ENCODE measurements at places on chromosomes 11 and 22.

DNA sequence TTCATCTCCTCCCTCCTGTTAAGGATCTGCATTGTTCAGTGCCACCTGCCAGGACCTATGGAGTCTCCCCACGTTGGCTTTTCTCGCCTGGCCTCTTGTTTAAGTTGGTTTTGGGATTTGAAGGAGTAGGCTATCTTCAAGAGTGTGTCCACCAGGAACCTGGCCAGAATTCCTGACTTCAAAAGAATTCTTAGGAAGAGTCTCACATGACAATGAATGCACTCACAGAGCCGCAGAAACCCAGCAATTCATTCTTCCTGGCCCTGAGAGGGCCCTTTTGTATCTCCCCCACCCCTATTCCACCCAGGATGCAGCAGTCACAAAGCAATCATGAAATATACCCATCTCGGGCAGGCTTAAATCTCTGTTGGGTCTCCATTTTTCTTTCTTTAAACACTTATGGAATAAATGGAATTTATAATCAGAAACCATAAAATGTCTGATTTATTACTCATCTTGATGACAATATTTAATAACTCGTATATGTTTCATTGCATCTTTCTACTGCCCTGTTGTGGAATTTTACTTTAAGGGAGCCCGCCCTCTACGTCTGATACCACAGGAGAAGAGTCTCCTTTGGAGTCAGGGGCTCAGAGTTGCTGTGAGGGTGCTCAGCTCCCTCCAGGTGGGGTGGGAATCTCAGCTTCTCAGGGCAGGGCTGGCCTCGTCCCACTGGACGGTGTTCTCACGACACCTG is 507.0 kb downstream of the NTM start:
- no peak for DNase-seq

DNA sequence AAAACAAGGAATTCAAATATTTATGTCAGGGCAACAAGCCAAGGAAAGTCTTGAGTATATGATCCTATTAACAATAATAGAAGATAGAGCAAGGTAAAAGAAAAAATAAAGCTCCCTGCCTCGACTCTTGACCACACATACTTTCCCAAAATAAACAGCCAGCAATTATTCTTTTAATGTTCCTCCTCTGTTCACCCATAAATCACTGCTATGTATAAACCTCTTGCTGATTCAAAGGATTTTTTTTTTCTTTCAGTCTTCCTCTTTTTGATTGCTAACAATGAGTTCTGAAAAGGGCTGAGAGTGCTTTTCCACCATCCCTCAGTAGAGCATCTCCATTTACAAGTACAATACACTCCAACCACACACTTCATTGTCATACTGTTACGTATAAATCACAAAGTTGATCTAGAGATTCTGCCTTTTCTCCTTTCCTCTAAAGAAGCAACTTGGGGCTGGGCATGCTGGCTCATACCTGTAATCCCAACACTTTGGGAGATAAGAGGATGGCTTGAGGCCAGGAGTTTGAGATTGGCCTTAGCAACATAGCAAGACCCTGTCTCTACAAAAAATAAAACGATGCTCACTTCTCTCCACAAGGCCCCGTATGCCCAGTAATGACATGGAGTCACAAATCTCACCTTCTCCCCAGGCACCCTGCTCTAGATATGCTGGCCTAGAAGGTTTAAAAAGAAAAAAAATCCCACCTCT is 24.0 kb downstream of the RAB30 start:
- no peak for DNase-seq

- DNase-seq, result no peak
Measured at GRCh38 chr22:45067731-45068130, 57.9 kb upstream of the PHF21B start.

GRCh38 chr11:114260077-114260476 is 36.1 kb upstream of the NNMT start:
- no peak for DNase-seq

- no peak for DNase-seq
Measured at GRCh38 chr11:109298865-109299264, 123.1 kb upstream of the C11orf87 start.

DNA sequence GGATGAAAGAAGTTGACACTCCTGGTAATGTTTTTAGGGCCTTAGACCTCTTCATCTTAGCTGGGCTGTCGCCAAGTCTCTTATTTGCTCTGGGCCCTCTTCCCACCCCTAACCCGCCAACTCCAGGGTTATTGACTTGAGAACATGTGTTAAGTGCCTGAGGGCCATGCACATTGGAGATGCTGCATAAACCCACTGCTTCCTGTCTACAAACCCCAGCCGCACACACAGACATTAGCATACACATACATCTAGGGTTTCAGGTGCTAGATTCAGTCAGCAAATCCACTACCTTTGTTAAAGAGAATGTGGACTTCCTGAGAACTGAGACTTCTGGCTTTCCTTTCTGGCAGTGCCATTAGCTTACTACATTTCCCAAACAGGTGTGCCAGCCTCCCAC is 817 bp downstream of the PANX3 start:
- DNase-seq, result no peak

GRCh38 chr11:2202071-2202899 is 30.7 kb upstream of the TH start:
- no peak for DNase-seq

DNA sequence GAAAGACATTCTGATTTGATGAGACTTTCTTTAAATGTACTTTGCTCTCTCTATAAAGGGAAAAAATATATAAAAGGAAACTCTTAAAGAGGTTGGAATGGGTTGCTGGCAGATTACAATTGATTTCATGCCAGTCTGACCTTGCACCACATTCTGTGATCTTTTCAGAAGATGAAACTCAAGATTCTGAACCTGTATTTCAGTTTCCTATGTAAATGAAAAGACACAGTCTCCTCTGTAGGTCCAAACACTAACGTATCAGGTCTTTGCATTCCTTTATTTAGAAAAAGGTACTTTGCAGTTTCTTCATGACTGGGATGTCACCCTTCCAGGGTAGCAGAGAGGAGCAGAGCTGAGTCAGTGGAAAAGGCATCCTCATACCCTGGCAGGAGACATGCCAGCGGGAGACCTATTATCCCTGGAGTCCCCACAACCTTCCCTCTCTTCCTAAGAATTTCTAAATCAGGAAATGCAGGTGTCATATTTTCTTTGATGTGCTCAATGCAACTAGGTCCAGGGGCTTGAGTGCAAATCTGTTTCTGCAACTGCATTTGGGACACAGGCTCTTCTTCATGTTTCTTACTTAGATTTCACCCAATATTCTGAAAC is 282.6 kb downstream of the CADM1 start:
- no peak for DNase-seq

DNA sequence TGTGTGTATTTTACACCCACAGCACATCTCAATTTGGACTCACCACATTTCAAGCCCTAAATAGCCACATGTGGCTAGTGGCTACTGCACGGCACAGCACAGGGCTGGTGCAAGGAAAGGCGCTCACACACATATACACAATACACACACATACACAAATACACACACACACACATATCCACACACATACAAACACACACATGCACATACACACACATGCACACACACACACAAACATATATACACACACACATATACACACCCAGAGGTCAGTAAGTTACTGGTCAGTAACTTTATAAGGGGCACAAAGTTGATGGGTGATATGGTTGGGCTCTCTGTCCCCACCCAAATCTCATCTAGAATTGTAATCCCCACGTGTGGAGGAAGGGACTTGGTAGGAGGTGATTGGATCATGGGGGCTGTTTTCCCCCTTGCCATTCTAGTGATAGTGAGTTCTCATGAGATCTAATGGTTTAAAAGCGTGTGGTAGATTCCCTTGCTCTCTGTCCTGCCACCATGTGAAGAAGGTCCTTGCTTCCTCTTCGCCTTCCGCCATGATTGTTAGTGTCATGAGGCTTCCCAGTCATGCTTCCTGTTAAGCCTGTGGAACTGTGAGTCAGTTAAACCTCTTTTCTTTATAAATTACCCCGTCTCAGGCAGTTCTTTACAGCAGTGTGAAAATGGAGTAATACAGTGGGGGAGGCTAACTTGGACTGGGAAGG is 37.6 kb upstream of the DKK3 start:
- DNase-seq, result no peak

GRCh38 chr22:21677606-21678443 is 12.0 kb downstream of the PPIL2 start:
- no peak for DNase-seq

DNA sequence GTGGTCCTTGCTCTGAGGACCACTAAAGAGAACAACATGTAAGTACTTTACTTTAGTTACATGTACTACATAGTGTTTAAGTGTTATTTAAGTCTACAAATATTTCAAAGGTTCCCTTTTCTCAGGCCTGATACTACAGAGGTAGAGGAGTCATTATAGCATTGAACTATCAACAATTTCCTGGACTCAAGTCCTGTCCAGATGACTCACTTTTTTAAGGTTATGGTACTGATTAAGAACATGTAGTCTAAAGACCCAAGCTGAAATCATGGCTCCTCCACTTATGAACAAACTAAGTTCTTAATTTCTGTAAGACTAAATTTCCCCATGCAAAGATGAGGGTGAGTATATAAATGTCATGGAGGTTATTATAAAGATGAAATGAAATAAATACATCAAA is 74.7 kb downstream of the NARS2 start:
- DNase-seq, result no peak

DNA sequence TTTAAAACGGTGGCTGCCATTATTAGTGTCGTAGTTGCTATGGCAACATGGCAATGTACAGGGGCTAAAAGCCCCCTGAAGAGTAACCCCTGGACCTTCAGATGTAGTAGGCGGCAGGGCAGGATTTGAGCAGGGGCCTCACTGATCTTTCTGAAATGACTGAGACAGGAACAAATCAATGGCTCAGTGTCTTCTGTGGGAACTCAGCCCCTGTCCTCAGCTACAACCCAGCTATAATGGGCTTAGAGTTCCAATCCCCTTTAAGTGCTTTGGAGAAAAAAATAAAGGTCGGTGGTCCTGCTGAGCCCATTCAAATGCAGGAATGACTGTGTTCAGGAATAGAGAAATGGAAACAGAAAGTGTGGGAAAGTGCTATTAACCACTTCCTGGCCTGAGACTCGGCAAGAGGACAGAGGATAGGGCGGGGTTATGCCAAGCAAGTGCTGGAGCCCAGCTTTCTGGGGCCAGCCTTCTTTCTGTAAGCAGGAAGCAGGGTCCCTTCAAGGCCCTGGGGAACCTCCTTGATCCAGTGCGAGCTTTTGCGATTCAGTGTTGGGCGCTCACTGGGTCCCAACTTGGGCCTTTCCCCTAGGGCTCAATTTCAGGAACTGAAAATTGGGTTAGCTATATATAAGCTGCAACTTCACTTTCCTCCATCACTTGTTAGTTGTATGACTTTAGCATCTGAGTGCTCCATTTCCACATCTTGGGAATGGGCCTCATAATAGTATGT is 6.1 kb upstream of the CD82 start:
- no peak for DNase-seq

DNA sequence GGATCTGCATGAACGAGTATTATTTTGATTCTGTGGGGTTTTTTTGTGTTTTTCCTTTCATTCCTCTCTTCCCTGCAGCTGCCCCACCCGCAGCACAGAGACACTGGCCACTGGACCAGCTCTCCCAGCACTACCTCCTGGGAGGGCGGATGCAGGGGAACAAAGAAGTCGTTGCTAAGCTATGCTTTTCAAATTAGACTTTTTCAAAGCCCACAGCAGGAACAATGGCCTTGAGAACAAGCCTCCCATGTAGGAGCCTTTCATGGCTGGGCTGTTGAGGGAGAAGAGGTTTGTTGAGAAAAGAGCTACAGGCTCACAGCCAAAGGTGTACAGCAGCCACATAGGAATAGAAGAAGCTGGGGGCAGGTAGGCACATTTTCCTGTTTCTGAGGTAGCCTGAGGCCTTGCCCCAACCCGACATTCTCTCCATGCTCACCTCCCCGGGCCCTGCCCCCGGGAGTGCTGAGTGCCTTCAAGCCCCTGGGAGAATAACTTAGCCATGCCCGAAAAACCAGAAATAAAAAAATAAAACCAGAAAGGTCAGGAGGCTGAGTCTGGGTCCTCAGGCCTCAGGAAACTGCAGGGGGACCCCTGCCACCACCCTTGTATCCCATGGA is 20.5 kb upstream of the SYT12 start:
- no peak for DNase-seq

DNA sequence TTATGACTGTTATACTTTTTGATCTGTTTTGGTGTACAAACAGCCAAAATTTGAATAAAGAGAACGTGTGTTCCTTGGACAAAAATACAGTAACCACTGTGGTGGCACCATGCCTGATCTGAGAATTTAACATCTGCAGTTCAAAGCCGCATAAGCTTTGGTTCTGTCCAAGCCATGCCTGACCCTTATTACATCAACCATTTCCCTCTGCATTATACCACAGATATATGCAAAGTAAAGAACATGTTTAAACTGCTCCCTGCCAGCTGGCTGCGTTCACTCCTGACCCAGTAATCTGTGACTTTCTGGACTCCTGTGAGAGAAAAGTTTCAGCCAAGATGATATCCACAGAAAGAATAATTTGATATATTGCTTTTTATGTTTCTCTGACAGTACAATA is 890.5 kb upstream of the ANO3 start:
- DNase-seq, result no peak

DNA sequence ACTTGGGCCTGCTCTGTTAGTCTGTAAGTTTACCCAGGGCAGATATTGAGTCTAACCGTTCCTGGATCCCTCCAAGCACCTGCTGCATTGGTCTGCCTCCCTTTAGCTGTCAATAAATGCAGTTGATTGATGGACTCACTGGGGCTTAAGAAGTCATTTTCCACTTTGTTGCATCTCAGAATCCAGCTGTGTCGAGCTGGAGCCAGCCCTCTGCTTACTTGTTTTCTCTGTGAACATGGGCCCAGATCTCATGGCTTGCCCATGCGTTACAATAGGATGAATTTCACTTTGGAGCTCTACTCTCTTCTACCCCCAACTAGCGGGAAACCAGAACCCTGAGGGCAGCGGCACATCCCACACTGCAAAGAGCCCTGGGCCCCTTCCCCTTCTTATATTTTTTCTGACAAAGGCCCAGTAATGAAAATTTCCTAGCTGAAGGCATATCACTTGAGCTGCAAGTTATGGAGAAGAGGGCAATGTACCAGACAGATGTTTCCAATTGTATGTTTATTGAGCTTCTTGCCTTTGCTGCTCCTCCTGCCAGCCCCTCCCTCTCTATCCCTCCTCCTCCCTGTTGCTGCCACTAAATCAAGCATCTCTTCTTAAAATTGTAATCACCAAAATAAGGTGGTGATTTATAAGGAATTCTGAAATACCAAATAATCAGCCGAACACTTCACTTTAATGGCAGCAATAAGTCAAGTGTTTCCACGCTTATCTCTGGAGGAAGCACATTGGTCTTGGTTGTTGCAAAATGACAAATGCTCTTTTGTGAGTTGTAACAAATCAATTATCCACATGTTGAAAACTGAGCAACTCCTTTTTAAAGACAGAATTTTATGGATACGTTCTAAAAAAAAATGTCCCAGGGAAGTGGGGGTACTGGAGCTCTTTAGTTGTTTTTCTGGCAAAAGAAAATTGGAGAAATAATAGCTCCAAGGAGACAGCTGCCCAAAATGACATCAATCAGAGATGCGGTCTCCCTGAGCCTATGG is 212.3 kb upstream of the ZBED5 start:
- no peak for DNase-seq

- no peak for DNase-seq
Measured at GRCh38 chr11:120632579-120632978, 121.0 kb downstream of the GRIK4 start.

- no peak for DNase-seq
Measured at GRCh38 chr22:34395370-34395769, 475.1 kb upstream of the LARGE1 start.

GRCh38 chr22:25380122-25380747 is 160.8 kb downstream of the CRYBB2 start:
- no peak for DNase-seq

GRCh38 chr22:42156598-42156997 is 26.0 kb upstream of the CYP2D6 start:
- no peak for DNase-seq

GRCh38 chr11:5232821-5233220 is 1.5 kb downstream of the HBD start:
- no peak for DNase-seq
